ENCODE measurements at places on chromosomes 1 and 21.

DNA sequence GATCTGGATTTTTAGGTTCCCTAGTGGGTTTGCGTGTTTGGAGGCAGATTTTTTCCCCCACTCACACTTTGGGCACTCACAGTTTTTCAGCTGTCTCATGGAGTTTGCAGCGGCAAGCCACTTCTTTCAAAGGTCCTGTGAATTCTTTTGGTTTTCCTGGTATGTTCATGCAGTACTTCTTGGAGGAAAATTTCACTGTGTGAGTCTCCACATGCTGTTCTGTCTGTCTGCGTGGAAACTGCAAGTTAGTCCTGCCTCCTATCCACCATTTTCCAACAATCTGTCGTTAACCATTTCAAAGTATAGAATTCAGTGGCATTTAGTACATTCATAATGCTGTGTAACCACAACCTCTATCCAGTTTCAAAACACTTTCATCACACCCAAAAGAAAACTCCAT is 793 bp upstream of the FMO1 start:
- DNase-seq: no peak

DNA sequence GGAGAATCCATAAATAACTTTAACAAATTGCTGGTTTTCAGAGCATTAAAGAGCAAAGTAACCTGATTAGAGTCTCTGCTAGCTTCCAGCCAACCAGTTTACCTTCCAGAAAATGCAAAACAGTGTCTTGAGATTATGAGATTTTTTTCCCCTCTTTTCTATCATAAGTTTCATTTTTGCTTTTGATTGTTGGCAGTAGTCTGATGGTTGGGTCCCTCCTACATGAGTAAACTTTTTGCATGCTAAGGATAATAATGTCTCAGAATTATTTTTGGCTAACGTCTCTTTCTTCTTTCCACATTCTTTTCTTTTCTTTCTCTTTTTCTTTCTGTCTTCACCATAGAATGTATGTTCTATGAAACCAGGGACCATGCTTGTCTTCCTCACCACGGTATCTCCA is 6.3 kb upstream of the ADAMTS5 start:
- DNase-seq: no peak

DNA sequence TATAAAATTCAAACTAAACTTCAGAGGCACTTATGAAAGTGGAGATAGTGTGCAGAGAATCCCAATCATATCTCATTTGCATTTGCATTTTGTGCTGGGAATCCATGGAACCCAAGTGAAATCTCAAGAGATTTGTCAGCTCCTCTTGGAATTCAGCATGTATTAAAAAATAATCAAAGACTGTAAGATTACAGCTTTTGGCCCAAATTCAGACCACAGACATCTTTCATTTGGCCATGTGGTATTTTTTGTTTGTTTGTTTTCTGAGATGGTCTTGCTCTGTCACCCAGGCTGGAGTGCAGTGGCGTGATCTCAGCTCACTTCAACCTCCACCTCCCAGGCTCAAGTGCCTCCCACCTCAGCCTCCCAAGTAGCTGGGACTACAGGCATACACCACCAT is 3.8 kb upstream of the CACYBP start:
- no peak for DNase-seq

GRCh38 chr1:66250478-66250877 is 283.5 kb upstream of the SGIP1 start:
- peak; percentile 61 for DNase-seq

- no peak for DNase-seq
Observed at GRCh38 chr1:246295340-246295739, 211.7 kb downstream of the SMYD3 start.

GRCh38 chr1:15158506-15159165 is 5.1 kb downstream of the TMEM51 start:
- peak; percentile 85 for DNase-seq

- DNase-seq: no peak
Observed at GRCh38 chr1:176692431-176692830, 229.5 kb downstream of the PAPPA2 start.

DNA sequence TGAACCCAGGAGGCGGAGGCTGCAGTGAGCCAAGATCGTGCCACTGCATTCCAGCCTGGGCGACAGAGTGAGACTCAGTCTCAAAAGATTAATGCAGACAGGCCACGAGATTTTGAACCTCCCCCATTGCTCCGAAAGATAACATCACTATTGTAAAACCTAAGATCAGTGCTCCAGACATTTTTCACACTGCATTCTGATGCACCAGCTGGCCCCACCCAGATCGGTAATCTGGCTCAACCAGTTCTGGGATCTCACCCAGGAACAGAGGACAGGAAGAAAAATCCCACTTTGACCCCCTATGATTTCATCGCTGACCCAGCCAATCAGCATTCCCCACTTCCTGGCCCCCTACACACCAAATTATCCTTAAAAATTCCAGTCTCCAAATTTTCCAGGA is 10.7 kb upstream of the CSRP1 start:
- peak; percentile 86 for DNase-seq

DNA sequence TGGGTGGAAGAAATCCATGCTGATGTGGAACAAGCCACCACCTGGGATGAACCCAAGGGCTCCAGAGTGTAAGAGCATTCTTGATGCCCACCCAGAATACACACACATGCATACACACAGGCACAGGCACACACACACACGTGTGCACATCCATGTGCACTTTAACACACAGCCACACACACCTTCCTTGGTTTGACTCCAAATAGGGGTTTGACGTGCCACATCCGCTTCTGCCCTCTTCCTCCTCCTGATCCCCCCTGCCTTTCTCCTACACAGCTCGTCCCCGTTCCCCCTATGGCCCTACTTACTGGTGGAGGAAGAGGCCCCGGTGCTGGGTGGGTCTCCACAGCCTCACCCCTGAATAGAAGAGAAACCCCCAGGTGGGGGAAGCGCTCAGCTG is 16.0 kb downstream of the SPATA21 start:
- DNase-seq: no peak

DNA sequence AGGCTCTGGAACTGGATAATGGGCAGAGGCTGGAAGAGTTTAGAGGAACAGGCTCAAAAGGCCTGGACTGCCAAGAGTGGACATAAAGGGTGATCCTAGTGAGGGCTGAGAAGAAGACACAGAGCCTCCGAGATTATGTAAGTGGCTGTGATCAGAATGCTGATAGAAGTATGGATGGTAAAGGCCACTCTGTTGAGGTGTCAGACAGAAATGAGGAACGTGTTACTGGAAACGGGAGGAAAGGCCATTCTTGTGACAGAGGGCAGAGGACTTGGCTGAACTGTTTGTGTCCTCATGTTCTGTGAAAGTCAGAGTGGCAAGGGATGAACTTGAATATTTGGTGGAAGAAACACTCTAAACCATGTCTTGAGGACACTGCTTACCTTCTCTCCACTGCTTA is 6.7 kb upstream of the ABCG1 start:
- no peak for DNase-seq

DNA sequence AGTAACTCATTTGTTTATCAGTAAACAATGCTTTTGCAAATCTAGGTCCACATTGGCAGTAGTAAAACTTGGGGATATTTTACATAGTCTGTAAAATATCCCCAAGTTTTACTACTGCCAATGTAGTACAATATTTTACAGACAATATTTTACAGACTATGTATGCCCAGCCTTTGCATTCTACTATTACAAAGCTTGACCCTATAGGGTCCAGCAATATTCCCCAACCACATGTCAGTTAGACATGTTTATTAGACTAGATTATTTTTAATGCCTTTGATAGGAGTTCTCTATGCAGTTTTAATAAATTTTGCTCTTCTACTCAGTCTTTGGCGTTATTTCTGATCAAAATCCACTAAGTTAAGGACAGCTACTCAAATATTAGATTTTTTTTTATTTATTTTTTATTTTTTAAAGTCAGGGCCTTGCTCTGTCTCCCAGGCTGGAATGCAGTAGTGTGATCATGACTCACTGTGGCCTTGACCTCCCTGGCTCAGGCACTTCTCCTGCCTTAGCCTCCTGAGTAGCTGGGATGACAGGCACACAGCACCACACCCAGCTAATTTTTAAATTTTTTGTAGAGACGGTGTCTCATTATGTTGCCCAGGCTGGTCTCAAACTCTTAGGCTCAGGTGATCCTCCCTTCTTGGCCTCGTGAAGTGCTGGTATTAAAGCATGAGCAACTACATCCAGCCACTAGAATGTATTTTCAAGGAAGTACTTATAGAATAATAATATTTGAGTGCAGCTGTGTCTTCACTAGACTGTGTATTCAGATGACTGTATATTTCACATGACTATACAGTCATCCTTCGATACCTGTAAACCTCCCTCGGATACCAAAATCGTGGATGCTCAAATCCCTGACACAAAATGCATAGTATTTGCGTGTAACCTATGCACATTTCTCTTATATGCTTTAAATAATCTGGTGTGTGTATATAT is 19.8 kb downstream of the MIER1 start:
- peak; percentile 85 for DNase-seq

GRCh38 chr1:59414406-59415133 is 117.7 kb downstream of the FGGY start:
- DNase-seq: no peak

GRCh38 chr1:227794817-227795192 is 20.7 kb upstream of the PRSS38 start:
- no peak for DNase-seq

DNA sequence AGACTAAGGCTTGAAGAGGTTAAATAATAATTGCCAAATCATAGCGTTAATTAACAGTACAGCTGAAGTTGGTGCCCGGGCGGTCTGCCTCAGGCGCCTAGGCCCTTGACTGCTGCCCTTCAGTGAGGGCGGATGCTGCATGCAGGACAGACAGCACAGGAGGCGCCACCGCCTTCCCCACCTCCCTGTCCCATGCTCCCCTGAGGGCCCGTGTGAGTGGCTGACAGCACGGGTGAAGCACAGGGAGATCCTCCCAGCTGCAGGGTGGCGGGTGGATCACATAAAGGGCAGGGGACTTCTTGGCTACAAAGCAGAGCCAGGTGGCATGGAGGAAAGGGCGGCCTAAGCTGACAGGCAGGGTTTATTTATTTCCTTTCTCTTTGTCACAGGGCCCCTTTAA is 49.1 kb downstream of the DDX20 start:
- DNase-seq: no peak

- no peak for DNase-seq
Observed at GRCh38 chr21:42702720-42703119, 49.3 kb downstream of the PDE9A start.

GRCh38 chr1:156657741-156658319 is 15.9 kb downstream of the BCAN start:
- no peak for DNase-seq

DNA sequence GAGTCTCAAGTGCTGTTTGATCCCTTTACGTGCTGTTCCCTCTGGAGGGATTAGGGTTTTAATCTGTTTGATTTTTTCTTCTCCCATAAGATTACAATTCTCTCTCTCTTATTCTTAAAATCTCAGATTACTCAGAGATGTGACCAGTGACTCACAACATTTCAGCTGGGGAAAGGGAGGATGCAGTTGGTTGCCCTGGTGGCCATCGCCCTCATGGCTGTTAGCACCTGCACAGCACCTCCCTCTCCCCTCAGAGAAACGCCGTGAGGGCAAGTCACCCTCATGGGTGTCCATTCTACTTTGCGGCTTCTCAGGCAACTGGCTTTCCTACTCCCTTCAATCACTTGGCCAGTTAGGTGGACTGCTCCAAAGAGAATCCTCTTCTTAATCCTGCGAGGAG is 42.4 kb upstream of the KCNA3 start:
- no peak for DNase-seq

- DNase-seq: no peak
Observed at GRCh38 chr1:190104961-190105360, 372.7 kb downstream of the BRINP3 start.

DNA sequence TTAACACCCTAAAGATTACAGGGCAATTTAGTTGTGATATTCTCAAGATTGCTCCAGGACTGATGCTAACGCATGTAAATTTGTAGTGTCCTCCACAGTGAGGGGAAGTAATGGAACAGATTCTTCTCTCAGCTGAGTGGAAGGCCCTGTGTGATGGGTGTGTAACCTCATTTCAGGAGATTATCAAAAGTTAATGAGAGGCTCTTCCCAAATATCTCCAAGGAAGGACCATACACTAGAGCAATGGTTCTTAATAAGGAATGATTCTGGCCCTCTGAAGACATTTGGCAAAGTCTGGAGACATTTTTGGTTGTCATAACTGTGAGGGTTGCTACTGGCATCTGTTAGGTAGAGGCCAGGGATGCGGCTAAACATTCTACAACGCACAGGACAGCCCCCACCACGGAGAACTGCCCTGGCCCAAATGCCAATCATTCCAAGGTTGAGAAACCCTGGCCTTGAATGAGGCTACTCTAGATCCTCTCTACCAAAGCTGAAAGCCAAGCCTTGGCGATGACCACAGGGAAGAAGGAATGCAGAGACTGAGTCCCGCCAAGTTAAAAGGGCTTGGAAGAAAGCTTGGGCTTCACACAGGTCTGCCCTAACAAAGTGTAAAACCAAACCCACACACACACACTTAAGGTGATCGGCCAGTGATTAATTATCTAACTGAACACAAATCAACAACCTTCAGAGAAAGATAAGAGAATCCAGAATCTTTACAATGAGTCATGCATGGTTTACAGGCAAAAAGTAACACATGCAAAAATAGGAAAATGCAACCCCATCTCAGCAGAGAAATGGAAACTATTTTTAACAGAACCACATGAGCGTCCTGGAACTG is 135.8 kb downstream of the SYF2 start:
- DNase-seq: no peak

GRCh38 chr1:119784191-119784781 is 15.6 kb upstream of the HMGCS2 start:
- DNase-seq: peak; percentile 81

DNA sequence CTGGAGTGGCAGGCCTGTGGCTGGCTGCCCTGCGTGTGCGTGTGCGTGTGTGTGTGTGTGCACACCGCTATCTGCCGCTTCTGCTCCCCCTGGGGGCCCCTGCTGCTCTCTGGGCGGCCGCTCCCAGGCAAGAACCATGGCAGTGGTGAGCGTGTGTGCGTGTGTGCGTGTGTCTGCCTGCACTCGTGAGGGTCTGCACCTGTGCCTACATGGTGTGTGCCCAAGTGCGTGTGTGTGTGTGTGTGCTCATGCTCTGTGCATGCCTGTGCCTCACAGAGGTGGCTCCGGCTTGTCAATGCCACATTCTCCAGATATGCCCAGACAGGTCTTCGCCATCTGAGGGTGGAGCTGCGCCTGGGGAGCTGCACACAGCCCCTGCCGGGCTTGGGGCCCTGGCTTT is 18.7 kb upstream of the PEX10 start:
- peak; percentile 89 for DNase-seq

- DNase-seq: no peak
Observed at GRCh38 chr1:235640580-235640979, 9.0 kb downstream of the GNG4 start.

GRCh38 chr1:161083748-161084596 is 5.4 kb downstream of the NECTIN4 start:
- peak; percentile 45 for DNase-seq
